DMS 273 treated with DMSO at 0.1 percent for 48 hours (cell line): ENCODE measurements at places on chromosomes 11 and 22.

- DNase-seq, result no peak
These were observed 38.3 kb downstream of the ZBTB16 start for GRCh38 chr11:114097832-114098231.

DNA sequence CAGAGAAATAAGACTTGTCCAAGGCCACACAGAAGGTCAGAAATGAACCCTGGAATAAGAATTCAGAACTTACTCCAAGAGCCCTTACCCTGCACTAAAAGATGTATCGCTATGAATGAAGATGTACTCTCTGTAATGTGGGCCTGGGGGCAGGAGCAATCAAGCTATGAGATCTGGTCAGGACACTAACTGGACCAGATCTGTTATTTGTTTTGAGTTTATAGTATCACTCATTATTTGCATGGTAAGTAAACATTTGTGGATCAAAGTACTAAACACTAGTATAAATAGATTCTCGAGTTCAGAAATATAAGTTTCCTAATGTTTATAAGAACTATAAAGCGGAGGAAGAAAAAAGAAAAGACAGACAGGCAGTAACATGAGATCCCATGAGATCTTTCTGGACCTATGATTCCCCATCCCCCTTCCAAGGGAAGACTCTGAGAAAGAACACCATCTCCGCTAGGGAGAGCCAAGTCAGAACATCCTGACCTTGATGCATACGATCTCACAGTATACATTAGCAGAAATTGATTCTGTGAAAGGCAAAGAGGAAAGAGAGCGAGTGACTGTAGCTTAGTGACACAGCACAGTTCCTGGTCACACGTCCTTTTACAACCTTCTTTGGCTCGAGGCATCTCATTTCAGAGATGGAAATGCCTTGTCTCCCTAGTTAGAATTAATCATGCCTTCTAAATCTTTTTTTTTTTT lies 71.2 kb downstream of the USP35 start:
- DNase-seq, result no peak

- DNase-seq, result no peak
These were observed 21.8 kb downstream of the NUMA1 start for GRCh38 chr11:72058416-72059034.

DNA sequence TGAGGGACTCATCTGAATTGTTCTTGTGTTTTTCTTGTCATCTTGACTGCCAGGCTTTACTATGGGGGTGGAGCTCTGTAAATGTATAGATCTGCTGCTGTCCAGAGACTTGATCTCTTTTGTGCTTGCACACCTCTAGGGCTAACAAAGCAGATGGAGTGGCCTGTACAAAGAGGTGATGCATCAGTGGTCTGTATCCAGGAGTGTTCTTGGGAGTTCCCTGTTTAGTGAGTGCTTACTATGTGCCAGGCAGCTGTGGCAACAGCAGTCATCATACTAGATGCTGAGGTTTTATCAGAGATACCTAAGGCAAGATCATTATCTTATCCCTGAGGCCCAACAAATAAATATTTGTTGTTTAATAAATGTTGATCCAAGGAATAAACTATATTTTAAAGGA lies 33.4 kb downstream of the STIM1 start:
- DNase-seq, result no peak

DNA sequence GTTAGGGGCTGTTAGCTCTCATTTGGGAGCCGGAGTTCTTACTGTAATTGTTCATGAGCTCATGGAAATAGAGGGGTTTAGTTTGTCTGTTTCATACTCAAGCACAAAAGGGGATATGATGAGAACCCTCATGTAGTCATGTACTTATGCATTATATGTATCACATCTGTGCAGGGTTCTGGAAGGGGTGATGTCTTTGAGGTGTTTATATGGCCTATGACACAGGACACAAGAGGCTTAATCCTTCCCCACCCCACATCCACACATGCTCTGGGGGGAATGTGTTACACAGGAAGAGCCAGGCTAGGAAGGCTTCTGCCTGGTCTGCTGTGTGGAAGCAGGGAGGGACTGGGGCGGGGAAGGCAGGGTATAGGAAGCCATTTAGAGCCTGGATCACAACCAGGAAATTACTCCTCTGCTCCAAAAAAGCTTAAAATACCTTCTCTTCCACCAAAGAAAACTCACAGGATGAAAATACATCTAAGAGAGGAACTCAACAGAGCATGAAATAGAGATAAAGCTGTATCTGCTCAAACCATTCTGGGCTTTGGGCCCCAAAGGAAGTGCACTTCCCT lies 316.1 kb downstream of the TMEM135 start:
- DNase-seq, result no peak

DNA sequence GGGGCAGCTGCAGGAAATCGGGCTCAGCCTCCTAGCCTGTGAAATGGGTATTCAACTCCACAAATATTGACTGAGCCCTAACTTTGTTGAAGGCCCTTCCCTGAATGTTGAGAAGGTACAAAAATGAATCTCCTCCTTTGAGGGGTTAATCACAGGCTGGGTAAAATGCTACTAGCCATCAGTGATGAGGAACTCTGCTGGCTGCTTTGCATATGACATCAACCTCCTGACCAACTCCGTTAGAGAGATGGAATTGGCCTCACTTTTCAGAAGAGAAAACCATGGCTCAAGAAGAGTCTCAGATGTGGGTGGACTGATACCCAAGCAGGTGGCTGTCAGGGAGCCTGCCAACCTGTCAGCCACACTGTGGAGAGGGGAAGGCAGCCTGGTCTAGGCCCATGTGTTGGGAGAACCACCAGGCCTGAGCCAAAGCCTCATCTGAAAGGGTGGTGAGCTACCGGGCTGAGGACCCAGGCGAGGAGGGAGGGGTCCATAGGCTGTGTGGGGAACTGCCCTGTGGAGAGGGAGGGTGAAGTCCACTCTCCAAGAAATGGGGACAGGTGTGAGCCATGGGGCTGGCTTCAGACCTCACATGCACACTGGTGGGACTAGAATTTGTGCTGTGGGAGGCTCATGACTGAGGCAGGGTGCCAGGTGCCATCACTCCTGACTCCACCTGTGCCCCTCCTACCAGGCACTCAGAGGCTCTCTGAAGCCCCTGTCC lies 11.8 kb downstream of the CDCA5 start:
- no peak for DNase-seq

GRCh38 chr11:8956860-8957259 lies 7.4 kb downstream of the TMEM9B start:
- DNase-seq, result no peak

DNA sequence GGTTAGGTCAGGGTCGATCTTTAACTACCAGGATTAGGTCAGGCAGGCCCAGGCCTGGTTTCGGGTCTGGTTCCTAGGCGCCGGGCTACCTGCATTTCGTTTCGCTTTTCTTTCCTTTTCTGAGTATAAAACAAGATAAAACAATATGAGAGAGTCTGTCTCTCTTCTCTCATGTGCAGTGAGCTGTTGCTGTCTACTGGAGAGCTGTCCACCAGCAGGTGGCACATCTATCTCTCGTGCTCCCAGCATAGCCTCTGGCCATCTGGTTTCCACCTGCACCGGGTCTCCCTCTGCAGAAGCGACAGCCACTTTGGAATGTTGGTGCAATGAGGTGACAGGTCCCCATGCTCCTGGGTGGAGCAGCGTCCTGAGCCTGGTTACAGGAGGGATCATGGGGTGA lies 27.6 kb downstream of the RIBC2 start:
- DNase-seq, result peak; percentile 7

GRCh38 chr11:17531071-17531600 lies 13.1 kb downstream of the USH1C start:
- no peak for DNase-seq

GRCh38 chr22:32352681-32353080 lies 5.0 kb upstream of the RFPL3 start:
- DNase-seq, result no peak

- no peak for DNase-seq
These were observed 65.5 kb upstream of the TCF20 start for GRCh38 chr22:42335839-42336378.

DNA sequence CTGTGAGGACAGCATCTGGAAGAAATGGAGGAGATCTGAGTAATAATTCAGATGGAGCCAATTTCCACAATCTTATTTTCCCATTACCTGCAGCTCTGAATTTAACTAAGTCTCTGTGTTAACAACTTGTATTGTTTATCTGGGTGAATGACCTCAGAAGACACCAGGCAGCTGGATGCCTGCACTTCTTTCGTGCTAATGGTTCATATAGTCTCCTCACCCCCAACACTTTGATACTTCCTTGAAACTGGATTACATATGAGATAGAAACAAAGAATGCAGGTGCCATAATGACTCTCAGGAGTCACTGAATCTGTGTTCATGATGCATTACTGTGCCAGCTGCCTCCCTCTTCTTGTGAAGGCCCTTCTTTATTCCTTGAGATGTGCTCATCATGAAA lies 125.6 kb upstream of the VPREB1 start:
- no peak for DNase-seq

DNA sequence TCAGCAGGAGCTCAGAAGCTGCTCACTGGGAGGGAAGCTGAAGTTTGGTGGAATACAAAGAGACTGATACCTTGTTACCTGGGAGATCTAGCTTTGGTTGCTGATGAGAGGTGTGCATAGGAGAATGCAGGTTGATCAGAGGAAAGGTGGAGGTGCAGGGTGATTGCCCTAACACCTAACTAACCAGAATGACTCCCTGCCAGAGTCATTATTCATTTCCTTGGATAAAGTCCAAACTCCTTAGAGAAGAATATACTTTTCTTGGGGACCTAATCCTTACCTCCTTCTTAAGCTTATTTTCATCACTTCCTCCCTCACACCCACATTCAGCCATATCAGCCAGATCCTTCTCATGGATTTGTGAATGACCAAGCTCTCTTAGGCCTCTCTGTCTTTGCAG lies 814.2 kb upstream of the TENM4 start:
- no peak for DNase-seq

DNA sequence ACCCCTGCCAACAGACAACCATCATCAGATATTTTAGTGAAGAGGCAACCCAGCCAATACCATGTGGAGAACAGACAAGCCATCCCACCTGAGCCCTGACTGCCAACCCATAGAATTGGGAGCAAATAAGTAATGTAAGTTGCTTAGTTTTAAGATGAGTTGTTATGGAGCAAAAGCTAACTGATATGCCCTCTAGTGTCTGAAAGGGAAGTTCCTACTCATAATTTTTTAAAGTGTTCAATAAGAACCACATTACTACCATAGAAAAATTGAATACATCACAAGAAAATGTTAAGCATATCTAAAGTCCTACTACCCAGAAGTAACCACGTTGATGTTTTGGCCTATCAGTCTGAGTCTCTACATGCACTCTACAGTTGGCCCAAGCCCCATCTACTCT lies 50.8 kb upstream of the SLC36A4 start:
- no peak for DNase-seq

DNA sequence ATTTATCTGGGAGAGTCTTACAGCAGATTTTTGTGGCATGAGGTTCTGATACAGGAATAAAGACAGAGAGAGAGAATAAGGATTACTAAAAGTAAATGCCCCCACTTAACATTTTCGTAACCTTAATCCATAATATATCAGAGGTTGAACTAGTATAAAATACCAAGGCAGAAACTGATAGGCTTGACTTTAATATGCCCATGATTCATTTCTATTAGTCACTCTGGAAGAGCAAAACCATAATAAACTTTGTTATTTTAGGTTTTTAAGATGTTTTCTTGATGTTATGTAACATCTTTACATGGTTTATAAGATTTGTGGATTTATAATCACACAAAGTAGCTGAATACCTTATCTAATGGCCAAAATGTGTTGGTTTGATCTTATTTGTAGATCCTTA lies 19.1 kb downstream of the GUCY1A2 start:
- no peak for DNase-seq

DNA sequence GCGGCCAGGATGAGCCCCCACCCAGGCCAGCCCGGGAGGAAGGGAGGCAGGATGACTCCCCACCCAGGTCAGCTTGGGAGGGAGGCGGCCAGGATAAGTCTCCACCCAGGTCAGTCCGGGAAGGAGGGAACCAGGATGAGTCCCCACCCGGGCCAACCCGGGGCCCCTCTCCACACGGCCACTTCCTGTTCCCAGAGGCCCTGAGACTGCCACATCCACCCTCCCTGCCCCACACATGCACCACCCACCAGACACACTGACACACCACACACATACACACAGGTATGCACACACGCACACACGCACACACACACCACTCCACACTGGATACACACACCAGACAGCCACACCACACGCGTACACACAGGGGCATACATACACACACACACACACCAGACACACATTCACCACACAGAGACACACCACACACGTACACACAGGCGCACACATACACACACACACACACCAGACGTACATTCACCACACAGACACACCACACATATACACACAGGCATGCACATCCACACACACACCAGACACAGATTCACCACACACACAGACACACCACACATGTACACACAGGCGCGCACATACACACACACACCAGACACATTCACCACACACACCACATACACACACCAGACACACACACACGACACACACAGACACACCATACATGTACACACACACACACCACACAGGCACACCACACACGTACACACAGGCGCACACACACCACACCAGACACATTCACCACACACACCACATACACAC lies 84.9 kb upstream of the PRR5 start:
- DNase-seq, result no peak

DNA sequence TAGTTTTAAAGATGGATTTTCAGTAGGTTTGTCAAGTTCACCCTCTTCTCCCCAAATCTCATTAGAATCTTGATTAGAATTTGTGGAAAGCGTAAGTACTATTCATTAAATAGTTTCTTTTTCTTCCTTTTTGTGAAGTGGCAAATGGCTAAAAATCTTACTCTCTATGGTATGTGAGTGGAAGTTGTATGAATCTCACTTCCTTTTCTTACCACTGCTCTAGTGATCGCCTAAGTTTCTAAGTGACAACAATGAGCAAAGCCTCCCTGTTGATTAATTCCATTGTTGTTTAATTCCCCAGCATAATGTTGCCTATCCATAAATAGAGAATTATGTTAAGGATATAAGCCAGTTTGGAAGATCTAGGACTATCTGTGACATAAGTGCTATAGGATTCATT lies 82.7 kb downstream of the PGR start:
- DNase-seq, result no peak

- no peak for DNase-seq
These were observed 5.2 kb upstream of the MUC5AC start for GRCh38 chr11:1152316-1153104.

DNA sequence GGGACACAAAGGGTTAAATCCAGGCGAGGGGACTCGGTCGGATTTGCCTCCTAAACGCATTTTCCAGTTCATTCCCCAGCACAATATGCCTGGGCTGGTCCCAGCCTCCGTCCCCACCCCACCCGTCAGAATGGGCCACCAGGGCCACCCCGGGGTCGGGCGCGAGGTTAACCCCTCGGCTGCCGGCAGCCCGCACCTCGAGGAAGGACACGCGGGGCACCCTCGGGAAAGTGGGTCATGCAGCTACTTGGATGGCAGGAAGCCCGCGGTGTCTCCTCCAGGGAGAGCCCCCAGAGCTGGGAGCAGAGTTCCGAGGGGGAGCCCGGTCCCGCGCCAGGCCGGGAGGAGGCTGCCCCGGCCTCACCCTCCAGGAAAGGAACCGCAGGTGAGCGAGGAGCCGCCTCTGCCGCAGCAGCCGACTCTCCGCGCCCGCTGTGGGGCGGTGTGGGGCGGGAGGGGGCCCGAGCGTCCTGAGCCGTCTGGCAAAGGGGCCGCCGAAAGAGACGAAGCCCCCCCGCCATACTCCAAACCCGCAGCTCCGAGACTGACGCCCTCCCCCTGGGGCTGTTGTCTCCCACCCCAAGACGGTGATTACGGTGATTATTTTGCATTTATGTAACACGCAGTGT lies 1.4 kb downstream of the NECTIN1 start:
- no peak for DNase-seq

GRCh38 chr11:66068154-66068821 lies 1.8 kb upstream of the PACS1 start:
- peak; percentile 3 for DNase-seq

GRCh38 chr11:121309688-121310087 lies 17.1 kb downstream of the SC5D start:
- DNase-seq, result no peak
